Activated CD8-positive, alpha-beta memory T cell treated with anti-CD3 and anti-CD28 coated beads for 1 hour (primary cell): ENCODE measurements at places on chromosomes 12 and 14.

DNA sequence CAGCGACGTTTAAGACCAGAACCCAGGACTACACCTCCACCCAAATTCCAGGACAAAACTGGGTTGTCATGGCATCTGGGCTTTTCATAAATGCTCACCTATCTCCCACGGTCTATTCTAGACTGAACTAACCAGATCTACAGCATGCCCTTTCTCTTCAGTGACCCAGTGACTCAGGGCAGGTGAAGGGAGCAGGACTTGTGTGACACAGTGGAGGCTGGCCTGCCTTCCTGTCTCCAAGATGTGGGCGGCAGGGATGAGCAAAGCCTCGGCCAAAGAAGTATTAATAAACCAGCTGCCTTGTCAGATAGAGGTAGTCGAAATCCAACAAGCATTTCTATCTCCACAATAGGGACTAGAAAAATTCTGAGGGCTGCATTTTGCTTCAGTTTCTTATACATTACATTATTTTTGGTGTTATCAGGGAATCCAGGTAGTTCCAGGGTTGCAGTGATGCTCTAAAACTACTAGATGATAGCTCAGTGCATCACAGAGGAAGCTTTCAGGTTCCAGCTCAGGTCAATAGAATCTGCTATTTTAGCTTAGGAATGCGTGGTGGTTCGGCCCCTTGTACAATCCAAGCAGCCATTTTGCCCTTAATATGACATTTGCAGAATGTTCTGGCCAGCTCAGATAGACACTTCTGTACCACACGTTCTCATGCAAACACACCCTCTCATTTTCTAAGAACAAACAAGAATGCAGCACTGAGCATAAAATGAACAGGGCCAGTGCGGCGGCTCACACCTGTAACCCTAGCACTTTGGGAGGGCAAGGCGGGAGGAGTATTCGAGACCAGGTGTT lies 4.2 kb upstream of the GLRX5 start:
- DNase-seq: no peak

- no peak for DNase-seq
These were observed 4.4 kb upstream of the NPAS3 start for GRCh38 chr14:32934073-32934880.

DNA sequence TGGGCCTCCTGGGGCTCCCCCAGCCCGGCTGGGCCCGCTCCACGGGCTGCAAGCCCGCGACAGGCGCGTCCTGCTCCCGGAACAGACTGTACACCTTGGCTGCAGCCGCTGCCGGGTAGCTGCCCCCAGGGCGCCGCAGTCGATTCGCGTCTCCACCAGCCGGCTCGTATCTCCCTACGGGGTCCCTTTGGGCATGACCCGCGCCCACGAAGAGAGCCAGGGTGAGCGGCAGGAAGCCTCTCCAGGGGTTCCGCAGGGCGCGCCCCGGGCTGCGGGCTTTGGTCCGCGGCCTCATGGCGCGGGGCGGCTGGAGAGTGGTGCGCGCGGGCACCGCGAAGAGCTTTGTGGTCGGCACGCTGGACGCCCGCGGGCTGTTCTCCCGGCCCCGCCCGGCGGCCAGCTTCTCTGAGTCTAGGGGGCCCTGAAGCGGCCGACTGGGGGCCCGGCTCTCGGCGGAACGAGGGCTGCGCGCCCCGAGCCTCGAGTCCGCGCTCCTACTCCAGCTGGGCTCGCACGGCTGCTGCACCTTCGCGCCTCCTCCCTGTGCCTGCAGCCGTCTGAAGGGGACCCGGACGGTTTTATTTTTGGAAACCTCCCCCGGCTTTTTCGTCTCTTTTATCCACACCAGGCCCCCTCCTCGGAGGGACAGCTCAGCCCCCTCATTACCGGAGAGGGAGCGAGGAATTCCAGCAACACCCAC lies at the start of gene LTBP2:
TSS of gene LTBP2 (minus strand) at position 588 of the 700 bp plus-strand sequence. CDS start at position 295, 293 bp downstream.
- no peak for DNase-seq

- DNase-seq: no peak
These were observed 693.0 kb downstream of the NRXN3 start for GRCh38 chr14:78863143-78863542.

- DNase-seq: no peak
These were observed 1.6 kb upstream of the CDKN1B start for GRCh38 chr12:12715459-12716150.

DNA sequence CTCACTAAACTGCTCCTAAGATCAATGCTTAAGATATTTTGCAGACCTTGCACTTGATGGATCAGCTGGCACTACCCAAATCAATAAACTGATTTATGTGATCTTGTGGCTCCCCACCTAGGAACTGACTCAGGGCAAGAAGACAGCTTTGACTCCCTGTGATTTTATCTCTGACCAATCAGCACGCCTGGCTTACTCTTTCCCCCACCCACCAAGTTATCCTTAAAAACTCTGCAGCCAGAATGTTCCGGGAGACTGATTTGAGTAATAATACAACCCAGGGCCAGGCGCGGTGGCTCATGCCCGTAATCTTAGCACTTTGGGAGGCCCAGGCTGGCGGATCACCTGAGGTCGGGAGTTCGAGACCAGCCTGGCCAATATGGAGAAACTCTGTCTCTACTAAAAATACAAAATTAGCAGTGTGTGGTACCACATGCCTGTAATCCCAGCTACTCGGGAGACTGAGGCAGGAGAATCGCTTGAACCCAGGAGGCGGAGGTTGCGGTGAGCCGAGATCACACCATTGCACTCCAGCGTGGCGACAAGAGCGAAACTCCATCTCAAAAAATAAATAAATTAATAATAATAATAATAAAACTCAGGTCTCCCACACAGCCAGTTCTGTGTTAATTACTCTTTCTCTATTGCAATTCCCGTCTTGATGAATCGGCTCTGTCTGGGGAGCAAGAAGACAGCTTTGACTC lies 12.0 kb downstream of the MORN3 start:
- DNase-seq: no peak

DNA sequence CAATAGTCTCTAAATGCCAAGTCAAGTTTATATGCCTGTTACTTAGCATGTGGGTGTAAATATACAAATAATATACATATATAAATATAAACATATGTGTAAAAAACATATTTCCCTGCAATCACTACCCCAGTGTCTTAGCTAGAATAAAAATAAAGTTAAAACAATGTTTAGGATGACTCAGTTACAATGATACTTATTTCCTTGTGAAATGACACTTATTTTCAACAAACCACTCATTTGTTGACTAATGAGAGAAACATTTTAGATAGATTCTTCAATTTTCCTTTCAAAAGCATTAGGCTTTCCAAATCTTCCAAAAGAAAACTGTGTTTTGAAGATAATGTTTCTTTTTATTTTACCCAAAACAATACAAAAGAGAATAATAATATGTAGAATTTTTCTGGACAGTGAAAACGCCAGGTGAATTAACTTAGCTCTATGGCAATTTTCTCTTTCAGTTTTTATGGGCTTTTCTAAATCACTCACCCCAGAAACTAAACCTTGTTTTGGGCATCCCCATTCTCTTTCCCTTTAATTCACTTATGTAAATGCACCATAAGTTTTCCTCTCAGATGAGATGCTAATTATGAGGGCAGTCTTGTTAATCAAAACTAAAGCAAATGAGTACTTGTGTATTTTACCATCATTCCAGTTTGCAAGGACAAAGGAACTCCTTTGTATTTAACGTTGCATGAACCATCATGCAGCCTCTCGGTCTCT lies 465.9 kb downstream of the BCAT1 start:
- DNase-seq: no peak

- DNase-seq: no peak
These were observed 27.4 kb downstream of the EMP1 start for GRCh38 chr12:13223941-13224340.

DNA sequence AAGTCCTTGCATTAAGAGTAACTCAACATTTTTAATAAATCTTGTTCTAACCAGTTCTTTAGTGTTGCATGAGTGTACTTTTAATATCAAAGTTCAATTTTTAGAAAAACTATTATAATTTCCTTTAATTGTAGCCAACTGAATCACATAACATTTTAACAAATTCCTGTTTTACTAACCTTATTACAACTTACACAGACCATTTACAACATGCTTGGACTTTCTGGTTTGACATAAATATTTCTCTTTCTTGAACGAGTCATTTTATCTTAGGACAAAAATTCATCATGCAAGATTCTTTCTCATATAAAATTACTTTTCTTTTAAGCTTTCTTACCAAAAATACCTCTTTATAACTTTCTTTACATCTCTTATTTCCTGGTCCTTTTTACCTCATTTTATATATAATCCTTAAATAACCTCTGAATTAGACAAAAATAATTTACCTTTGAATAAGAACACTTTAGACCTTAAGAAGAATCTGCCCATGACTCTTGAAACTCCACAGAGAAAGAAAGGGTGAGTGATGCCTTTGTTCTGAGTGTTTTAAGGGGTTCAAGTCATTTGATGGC lies 3.9 kb downstream of the SLCO1A2 start:
- no peak for DNase-seq

DNA sequence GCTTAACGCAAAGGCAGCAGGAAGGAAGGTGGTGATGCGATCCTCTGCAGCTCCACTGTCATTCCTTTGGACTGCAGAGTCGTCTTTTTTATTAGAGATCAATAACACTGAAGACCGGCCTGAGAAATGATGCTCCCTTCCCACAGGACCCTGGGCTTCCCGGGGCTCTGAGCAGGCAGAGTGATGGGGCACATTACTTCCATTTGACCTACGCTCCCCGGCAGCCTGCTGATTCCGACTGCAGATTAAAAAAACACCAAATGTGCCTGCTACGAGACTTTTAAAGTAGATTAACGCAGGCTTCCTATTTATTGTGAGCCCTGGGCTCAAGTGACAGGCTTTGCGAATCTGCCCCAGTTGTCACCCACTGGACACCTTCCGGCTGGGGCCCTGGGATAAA lies 37.5 kb downstream of the KCNA1 start:
- DNase-seq: no peak

DNA sequence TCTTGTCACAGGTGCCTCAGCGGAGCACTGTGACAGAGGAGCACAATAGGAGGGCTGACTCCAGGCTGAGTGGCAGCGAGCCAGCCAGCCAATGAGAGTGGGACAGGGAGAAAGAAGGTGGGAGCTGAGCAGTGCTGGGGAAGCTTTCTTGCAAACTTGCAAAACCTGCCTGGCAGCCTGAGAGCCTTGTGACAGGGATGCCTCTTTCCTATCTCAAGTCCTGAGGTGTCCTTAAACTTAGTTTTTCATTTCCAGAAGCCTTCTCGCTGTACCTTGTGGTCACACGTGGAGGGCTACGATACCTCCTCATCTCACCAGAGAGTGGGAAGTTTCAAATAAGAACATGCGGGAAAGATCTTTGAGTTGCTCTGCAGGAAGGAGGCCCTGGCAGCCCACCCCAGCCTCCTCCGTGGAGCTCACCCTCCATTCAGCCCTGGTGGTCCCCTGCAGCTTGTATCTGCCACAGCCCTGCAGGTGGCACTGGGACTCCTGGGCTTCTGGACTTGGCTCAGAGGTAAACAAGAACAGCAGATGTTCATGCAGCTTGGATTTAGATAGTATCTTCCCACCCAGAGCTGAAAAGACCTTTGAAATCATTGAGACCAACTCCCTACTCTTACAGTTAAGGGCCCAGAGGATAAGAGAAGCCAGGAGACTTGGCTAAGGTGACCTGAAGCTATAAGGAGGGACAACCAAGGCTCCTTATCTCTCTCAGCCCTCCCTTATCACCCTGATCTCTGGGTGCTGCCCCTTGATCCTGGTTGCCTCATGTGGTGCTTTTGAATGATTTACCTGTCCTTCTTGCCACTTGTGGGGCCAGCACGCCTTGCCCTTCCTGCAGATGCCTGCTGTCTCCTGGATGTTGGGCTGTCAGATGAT lies 153.5 kb upstream of the MAX start:
- DNase-seq: no peak

DNA sequence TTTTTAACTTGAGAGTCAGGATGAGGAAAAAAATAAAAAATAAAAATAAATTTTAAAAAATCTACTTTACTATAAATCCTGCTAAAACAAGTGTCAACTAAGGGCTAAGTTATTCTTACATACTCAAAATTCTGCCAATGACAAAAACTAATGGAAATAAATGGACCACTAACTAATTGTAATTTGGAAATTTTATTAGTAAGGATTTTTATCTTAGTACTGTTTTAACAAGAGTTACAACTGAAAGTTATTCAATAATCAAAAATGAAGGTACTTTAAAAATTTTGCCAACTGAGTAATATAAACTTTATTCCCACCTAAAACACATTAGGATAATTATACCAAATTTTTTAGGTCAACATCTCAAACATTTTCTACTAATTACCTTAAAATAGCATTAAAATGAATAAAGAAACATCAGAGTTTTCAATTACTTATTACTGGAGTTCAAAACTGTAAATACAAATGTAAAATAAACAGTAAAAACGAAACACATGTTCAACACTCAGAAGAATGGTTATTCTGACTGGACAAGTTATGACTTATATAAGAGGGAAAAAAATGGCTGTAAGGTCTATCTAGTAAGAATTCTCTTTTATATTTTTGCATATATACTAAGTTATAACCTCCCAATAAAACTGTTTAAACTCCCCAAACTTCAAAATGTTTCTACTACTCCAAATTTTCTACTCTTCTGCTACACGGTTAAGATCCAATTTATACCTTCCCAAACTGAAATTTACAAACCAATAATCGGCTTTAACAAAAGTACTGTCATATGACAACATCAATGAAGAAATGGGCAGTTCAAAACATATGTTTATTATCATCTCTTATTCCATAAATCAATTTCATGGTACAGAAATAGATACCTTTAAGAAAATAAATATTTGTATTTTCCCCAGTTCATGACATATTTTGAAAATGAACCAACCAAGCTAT lies 2.7 kb downstream of the HECTD1 start:
- DNase-seq: no peak

DNA sequence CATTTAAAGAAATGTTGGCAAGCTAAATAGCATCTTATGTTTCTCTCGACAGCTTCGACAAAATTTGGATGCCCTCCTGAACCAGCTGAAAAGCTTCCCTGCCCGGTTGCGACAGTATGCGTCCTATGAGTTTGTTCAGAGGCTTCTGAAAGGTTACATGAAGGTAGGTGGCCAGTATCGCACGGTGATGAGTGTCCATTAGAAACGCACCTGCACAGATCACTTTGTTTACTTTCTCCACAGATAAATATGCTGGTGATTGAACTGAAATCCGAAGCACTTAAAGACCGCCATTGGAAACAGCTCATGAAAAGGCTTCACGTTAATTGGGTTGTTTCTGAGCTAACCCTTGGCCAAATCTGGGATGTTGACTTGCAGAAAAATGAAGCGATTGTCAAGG lies 36.5 kb downstream of the DYNC1H1 start:
- DNase-seq: no peak

- no peak for DNase-seq
These were observed 21.7 kb upstream of the JDP2 start for GRCh38 chr14:75406102-75406501.

- DNase-seq: no peak
These were observed 44.9 kb downstream of the DDX11 start for GRCh38 chr12:31118347-31119191.

GRCh38 chr12:65362234-65363031 lies 84.0 kb downstream of the MSRB3 start:
- no peak for DNase-seq

GRCh38 chr12:22803725-22804124 lies 178.8 kb downstream of the ETNK1 start:
- no peak for DNase-seq

GRCh38 chr12:12505544-12506495 lies 56.8 kb downstream of the DUSP16 start:
- no peak for DNase-seq
